ENCODE measurements at places on chromosomes 2 and 18.

- no peak for DNase-seq
Measured at GRCh38 chr2:11578081-11578948, 44.5 kb downstream of the GREB1 start.

- DNase-seq = no peak
Measured at GRCh38 chr2:230591850-230592249, 120.8 kb upstream of the CAB39 start.

DNA sequence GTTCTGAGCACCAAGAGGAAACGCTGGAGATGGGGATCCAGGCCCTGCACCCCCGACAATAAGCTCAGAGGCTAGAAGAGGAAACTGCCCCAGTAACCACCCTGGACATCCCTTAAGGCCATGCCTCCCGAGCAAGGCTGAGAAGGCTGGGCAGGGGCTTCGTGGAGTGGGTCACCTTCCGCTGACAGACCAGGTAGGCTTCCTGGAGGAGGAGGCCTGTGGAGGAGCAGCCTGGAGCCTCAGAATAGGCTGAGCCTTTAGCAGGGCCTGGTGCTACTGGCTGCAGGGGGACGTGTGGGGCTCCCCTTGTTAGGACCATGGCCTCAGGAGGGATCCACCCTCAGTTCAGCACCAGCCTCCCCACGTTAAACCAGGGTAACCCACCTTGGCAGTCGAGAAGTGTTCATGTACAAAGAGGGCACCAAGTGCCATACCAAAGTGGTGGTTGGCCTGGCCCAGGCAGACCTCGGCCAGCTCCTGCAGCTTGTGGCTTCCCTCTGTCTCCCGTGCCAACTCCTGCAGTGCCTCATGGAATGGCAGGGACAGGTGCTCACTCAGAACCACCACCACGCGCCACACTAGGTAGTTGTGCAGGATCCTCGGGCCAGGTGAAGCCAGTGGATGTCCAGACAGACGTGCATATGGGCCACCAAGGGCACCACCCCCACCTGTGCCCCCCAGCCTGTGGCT, 28.5 kb upstream of the ALPP start:
- no peak for DNase-seq

- DNase-seq = no peak
Measured at GRCh38 chr2:158677542-158677941, 117.6 kb upstream of the DAPL1 start.

- no peak for DNase-seq
Measured at GRCh38 chr2:20400306-20400705, 46.6 kb upstream of the RHOB start.

- DNase-seq = no peak
Measured at GRCh38 chr2:19767899-19768298, 133.9 kb downstream of the TTC32 start.

DNA sequence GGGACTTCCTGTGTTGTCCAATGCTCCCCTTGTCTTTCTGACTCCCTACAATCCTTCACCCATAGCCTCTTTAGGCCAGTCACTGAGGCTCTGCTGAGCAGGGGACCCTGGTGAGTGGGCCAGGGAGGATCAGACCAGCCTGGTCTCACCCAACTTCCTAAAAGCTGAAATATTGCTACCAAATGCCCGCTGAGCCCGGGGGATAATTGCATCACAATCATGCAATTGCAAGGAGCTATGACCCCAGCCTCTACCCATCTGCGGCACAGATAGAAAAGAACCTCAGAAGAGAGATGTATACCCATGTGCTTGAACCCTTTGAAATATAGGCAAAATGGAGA, 3.7 kb upstream of the SP100 start:
- no peak for DNase-seq

GRCh38 chr2:40758401-40759155, 306.7 kb upstream of the SLC8A1 start:
- DNase-seq = no peak

- peak; percentile 52 for DNase-seq
Measured at GRCh38 chr2:170928036-170928823, 823 bp upstream of the GORASP2 start.

DNA sequence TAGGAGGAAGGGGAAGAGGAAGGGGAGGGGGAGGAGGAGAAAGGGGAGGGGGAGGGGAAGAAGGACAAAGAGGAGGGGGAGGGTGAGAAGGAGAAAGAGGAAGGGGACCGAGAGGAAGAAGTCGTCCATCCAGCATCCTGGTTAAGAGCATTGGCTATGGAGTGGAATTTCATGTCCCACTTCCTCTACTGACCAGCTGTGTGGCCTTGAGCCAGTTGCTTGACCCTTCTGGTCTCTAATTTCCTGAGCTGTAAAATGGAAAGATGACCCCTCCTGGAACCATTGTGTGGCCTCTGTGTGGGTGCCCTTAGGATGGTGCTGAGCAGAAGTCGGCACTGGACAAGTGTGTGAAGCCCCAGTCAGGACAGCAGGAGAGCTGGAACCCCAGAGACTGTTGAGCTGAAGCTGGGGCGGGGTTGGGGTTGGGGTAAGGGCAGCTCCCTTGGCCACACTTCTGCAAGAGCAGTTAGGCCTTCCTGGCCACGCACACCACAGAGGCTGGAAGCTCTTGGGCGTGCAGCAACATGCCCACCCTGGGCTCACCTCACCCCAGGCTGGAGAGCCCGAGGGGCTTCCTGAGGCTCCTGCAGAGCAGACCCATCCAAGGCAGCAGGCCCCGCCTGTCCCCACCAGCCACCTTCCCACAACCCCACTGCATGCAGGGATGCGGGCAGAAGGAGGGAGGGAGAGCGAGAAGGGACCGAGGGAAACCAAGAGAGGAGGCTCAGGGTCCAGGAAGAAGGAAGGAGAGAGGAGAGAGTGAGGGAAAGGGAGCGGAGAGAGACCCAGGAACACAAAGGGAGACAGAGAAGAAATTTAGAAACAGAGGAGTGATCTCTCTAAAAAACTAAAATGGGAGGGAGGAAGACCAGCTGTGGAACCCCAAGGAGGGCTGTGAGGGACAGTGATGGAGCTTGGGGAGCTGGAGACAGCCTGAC, 16.2 kb downstream of the ADRA2B start:
- no peak for DNase-seq

DNA sequence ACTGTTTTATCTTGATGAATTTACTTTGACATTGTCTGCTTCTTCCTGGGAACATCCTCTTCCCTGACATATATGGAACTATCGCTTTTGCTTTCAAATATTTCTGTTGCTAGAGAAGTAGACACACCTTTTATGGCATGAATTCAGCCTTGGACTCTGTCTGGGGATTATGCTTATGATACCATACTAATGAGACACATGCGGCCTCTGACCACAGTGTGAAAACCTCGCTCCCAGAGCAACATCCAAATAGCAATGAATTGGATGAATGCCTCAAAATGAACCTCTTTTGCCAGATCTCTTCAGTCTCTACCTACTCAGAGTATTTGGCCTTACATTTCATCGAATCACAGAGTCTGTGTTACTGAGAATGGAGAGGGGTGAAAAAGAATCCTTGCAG, 70.9 kb downstream of the PIEZO2 start:
- DNase-seq = no peak

GRCh38 chr2:50748671-50749070, 283.3 kb downstream of the NRXN1 start:
- no peak for DNase-seq

DNA sequence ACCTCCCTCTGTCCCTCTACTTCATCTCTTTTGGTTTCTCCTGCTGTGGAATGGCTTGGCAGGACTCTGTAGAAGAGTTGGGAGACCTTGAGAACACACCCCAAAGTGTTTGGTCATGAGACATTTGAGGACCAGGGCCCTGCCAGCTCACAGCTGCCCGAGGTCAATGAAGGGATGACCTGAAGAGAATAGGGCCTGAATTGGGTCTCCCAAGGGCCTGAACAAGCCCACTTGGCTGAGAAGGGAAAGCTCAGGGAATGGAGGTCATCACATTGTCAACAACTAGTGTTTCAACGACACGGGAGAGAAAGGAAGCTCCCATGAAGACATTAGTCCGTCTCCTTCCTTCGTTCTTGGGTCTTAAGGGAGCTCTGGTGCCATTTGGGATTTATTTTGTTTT, 52.8 kb downstream of the TTC32 start:
- DNase-seq = no peak

GRCh38 chr2:223197046-223197445, 145.1 kb downstream of the KCNE4 start:
- no peak for DNase-seq

DNA sequence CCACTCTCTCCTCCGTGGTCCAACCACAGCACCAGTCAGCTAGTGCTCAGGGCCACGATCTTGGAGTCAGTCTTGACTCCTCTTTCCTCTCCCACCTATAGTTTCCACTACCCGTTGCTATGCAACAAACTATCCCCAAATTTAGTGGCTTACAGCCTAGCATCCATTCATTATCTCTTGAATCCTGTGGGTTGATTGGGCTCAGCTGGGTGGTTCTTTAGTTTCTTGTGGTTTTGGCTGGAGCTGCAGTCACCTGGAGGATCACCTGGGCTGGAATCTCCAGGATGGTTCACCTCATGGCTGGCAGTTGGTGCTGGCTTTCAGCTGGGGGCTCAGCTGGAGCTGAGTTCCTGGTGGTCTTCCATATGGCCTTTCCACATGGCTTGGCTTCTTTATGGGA, 149.9 kb downstream of the ASB1 start:
- no peak for DNase-seq

GRCh38 chr2:218292048-218293014, at the start of gene TMBIM1:
TMBIM1 (minus strand) TSS chr2:218292503; CDS start chr2:218282141, 10,362 bp downstream.
- peak; percentile 84 for DNase-seq

GRCh38 chr18:75031717-75032317, 177.1 kb downstream of the PTGR3 start:
- no peak for DNase-seq

DNA sequence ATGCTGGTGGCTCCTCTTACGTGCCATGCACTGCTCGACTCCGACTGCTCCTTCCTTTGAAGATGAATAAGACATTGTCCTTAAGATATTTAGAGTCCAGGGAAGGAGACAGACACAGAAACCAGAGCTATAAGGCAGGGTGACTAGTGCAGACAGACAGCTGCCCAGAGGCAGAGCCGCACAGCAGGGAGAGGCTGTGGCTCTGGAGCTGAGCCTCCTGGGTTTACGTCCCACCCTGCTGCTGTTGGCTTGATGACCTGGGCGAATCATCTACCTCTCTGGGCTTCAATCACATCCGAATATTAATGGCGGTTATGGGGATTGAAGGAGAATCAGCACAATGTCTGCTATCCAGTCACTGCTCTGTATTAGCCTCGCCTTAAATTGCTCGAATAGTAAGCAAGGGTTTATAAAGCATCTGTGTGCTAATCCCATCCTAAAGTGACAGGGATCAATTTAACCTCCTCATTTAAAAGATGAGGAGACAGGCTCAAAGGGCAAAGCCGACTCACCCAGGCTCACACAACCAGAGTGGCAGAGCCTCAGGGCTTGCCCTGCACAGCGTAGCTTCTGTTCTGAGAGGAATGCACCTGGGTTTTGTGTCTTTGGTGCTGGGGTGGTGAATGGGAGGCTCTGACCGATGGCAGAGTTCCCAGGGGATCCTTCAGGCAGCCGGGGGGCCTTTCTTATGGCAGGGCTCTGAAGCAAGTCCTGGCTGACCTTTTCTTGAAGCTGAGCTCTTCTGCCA, 284.1 kb downstream of the MYCN start:
- no peak for DNase-seq

GRCh38 chr2:200212862-200213425, 93.5 kb upstream of the SPATS2L start:
- no peak for DNase-seq

DNA sequence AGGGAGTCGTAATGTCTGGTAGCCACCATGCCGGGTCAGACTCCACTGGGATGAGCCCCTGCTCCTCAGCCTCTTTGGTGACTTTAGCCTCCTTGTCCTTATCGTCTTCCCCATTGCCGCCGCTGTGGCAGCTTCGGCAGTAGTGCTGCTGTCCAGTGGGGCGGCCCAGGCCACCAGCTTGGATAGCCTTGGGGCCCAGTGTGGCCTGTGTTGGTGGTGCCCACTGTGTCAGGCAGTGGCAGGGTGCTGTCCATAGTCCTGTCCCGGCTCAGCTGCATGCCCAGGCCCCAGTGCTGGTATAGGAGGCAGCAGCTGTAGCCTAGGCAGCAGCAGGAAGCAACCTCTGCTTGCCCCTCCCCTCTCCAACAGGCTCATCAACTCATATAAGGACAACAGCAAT, 197.1 kb upstream of the RAB12 start:
- no peak for DNase-seq

DNA sequence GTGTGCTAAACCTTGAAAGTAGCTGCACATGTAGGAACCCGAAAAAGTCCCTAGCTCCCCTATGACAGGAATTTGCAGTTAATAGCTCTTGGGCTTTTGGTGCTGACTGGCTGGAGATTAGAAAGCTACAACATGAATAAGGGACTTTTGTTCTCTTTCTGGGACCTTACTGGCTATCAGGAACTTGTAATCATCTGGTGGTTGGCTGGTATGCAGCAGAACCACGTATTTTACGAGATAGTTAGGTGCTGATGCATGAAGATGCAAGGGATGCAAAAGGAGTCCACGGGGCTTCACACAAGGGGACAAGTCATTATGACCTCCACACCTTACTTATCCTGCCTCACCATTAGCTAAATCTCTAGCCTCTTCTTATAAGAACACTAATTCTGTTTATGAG, 190.2 kb upstream of the NRXN1 start:
- DNase-seq = no peak

DNA sequence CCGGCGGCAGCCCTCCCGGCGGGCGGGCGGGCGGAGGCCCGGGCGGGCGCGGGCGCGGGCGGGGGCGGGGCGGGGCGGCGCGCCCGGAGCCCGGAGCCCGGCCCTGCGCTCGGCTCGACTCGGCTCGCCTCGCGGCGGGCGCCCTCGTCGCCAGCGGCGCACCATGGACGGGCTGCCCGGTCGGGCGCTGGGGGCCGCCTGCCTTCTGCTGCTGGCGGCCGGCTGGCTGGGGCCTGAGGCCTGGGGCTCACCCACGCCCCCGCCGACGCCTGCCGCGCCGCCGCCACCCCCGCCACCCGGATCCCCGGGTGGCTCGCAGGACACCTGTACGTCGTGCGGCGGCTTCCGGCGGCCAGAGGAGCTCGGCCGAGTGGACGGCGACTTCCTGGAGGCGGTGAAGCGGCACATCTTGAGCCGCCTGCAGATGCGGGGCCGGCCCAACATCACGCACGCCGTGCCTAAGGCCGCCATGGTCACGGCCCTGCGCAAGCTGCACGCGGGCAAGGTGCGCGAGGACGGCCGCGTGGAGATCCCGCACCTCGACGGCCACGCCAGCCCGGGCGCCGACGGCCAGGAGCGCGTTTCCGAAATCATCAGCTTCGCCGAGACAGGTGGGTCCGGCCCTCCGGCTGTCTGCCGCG, at the start of gene INHBB:
Gene INHBB, plus strand, starts transcription at position 111 of the 641 bp plus-strand sequence. Its CDS starts 53 bp downstream, at position 164.
- DNase-seq = no peak

GRCh38 chr2:132557694-132558093, 112.3 kb downstream of the LYPD1 start:
- no peak for DNase-seq

- DNase-seq = no peak
Measured at GRCh38 chr2:99088017-99088416, 53.5 kb upstream of the C2orf15 start.

DNA sequence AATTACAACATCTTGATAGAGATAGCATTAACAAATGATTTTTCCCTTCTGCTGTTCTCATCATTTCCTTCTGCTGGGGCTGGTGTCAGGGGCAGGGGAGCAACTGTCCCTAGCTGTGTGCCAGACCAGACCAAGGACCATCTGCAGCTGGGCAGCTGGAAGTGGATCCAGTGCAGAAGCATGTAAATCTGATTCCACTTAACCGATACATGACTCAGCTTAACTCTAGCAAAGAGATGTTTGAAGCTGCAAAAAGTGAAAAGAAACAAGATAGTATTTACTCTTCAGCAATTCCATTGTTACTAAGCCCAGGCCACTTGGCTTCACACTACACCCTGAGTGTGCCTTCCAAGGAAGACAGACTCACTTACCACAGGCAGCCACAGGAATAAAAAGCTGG, 151.1 kb downstream of the GALNT1 start:
- no peak for DNase-seq

GRCh38 chr2:228516019-228516418, 334.5 kb upstream of the SPHKAP start:
- DNase-seq = no peak
